ENCODE measurements at places on chromosomes 1 and 21.

- no peak for DNase-seq
Observed at GRCh38 chr1:72830606-72831390, 548.5 kb upstream of the NEGR1 start.

DNA sequence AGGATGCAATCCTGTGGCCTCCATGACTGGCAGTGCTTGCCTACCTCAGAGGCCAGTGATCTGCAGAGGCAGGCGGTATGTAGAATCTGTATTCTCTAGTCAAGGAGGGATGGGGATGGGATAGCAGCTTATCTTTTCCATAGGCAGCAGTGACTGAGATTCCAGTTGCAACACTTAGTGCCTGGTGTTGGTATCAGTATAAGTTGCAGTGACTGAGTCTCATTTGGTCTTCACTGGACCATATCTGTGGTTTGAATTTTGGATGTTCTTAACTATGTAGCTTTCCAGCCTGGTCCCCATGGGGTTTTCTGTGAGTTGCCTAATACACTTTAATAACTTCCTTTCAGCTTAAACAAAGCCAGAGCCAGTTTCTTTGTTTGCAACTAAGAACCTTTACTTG is 16.5 kb downstream of the DYRK1A start:
- DNase-seq, result no peak

GRCh38 chr1:1328254-1328653 is 2.8 kb upstream of the TAS1R3 start:
- no peak for DNase-seq

DNA sequence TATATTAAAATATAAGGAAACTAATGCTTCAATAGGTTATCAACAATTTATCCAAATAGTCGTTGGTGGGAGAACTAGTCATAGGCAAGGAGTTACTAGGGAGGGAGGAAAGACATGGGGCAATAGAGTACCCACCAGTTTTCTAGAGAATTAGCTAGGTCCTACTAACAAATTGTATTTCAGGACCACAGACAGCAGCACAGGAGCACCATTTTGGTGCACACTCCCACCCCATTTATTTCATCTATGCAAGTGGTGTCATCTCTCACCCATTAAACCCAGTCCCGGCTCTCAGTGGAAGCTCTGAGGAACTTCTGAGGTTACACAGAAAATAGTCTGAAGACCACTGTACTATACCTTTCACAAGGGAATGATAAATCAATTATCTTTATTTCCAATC is 89.0 kb upstream of the BCAR3 start:
- DNase-seq, result no peak

Measured in activated T-helper 1 cell treated with anti-CD3 and anti-CD28 coated beads, Interleukin-2, amount 50 U/mL, for 16 hours (primary cell).